ENCODE measurements at places on chromosomes 4 and X. TPM values are rescaled to one million over a fixed set of nuclear protein-coding genes. Genes with fewer than 3 reads are reported as not detected.

- no peak for DNase-seq
These were observed 16.8 kb upstream of the RNF4 start for GRCh38 chr4:2451821-2452785.

DNA sequence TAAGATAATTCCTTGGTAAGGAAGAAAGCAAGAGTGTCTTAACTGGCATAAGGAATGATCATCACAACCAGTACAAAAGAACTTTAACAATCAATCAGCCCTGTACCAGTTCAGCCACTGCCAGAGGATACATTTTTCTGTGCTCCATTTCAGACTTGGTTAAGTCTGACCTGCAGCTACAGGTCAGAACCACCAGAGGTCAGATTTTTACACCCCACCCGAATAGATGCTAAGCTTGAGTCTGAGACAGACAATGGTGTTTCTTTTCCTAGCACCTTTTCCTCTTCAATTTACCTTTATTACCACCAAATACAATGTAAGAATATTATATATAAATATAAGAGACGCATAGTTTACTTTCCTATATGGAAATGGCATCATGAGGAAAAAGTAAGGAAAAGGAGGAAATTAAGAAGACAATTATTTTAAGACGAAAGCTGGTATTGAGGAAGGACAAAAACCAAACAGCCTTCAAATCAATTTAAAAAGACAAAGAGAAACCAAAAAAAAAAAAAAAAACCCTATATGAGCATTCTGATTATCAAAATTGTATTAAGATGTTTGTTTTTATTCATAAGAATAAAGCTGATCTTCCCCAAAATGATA lies 215.3 kb upstream of the TTC29 start:
- peak; percentile 72 for DNase-seq

DNA sequence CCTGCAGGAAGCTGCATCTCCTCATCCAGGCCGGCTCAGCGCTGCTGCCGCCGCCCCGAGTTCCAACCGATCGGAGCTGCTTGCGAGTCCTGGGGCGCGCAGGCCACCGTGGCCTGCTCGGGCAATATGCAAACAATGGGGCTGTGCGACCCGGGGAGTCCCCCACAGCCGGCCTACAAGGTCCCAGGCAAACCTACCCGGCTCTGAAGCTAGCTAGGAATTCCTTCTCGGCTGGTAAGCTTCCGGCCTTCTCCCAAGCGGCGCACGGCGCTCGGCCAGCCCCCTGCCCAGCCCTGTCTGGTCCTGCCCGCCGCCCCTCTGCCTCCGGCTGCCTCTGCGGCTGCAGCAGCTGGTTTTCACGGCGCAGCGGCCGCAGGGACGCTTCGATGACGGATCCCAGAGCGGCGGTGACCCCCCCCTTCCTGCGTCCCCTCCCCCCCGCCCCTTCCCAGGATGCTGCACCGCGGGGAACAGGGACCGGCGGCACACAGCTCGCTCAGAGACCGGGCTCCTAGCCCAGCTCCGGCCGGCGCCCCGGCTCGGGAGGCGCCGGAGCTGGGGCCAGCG lies 59.4 kb downstream of the TSC22D3 start:
- no peak for DNase-seq

GRCh38 chr4:10622728-10623127 lies 61.8 kb downstream of the CLNK start:
- no peak for DNase-seq

Gene NLGN3
- total RNA-seq: 1.4 TPM

GRCh38 chr4:10981096-10981495 lies 296.5 kb upstream of the CLNK start:
- DNase-seq: peak; percentile 19

DNA sequence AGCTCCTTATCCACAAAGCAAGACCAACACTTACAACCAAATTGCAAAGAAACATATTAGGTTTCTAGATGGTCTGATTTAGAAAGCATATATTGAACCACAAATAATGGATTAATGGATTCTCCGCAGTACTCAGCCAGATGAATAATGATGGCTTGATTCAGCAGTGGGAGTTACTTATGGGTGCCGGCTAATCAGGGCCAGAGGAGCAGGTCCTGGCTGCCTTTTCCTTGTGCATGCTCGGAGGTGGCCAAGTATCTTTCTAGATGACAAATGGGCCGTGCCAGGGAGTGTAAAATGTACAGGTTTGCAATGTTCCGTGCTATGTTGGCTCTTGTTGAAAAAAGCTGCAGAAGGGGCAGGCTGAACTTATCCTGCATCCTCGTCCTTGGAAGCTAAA lies 70.2 kb downstream of the VCX3A start:
- no peak for DNase-seq

DNA sequence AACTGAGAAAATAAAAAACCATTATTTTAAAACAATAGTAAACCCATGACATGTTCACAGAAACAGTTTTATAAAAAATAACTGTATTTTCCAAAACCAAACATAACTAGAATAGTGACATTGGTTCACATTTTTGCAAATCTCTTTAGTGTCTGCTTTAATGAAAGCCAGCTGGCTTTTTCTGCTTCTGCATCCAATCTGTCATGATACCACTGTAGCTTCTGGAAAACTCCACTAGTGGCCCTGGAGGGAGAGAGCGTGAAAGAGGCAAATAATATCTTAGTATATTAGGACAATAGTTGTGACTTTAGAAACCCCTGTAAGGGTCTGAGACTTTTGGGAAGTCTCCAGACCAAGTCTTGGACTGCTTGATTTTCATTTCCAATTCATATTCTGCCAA lies 31.1 kb downstream of the FGFBP1 start:
- DNase-seq: peak; percentile 41

- DNase-seq: no peak
These were observed 113.9 kb downstream of the CPZ start for GRCh38 chr4:8706216-8707044.

Gene PRDM5
- total RNA-seq: 37.0 TPM

DNA sequence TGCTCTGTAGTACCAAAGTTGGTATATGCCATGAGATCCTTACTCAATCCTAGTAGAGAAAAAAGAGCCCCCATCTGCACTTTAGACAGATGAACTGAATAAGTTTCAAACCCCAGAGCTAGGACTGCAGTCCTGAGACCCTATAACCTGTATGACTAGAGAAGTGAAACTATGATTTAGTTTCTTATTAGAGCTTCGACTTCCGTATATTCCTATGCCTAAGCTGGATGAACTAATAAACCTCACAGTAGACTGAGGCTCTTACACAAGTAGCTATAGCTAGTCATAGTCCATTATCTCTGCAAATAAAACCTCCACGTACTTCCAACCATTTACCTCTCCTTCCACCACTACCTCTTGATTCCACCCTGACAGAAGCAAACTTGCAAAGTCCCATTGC lies 6.3 kb upstream of the OTUD4 start:
- no peak for DNase-seq

DNA sequence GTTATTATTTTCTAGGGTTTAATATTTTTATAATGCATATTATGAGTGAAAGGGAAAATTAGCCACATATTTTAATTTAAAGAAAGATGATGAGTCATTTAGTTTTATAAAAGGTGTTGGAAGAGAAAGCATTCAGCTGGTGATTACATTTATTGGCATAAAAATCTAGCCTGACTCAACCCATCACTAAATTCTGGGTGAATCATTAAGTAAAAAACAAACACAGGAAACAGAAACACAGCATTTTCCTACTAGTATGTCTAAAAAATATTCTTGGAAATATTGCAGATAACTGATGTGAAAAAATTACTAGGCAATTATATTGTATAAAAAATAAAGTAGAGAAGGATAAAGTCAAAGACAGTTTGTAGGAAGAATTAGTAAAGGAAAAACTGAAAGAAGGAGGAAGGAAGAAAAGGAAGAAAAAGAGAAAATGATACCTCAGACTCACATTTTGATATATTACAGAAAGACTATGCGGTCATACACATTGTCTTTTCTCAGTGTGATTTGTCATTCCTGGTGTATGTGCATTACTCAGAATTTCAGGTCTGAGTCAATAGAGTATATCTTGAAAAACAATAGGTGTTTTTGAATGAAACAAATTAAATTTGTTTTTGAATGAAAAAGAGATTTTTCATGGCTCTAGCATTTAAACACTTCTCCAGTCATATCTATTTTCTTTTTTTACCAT lies 48.0 kb upstream of the SPOCK3 start:
- DNase-seq: no peak

Gene GLUD2
- 3.3 TPM for total RNA-seq

- no peak for DNase-seq
These were observed 74.0 kb upstream of the BCOR start for GRCh38 chrX:40171513-40172400.

DNA sequence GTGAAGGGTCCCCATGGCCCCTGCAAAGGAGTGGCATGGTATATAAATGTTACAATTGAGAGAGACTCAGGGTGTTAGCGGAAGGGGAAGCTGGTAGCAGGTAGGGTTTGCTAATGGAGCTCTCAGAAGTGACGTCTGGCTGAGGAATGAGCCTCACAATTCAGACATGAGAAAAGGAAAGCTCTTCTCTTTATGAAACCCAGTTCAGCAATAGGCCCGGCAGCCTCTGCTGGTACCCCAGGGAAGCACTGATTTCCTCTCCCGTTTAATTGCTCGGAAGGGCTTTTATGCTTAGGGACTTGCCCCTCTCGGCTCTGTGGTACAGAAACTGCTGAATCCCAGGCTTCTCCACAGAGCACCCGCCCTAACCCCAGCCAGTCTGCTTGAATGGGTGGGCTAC lies 19.4 kb upstream of the AFAP1 start:
- no peak for DNase-seq

- no peak for DNase-seq
These were observed 581.8 kb downstream of the NLGN4X start for GRCh38 chrX:5646818-5647217.

DNA sequence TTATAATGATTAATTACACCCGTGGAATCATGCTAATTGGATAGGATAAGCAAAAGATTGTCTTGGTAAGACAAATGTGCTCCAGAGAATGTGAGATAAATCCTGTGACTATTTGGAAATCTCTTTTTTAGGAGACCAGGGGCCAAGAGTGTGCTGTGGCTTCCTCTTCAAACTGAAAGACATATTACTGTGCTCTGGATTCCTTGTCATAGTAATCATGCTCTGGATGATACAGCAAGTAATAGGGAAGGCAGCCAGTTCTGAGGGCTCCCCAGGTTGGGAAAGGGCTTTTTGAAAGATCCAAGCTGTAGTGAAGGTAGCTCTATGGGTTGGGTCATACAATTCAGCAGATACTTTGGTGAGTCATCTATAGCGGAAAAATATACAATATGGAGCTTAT lies 600.5 kb downstream of the PCDH18 start:
- no peak for DNase-seq

- DNase-seq: peak; percentile 12
These were observed 171.1 kb downstream of the LARP7 start for GRCh38 chr4:112808001-112808400.

DNA sequence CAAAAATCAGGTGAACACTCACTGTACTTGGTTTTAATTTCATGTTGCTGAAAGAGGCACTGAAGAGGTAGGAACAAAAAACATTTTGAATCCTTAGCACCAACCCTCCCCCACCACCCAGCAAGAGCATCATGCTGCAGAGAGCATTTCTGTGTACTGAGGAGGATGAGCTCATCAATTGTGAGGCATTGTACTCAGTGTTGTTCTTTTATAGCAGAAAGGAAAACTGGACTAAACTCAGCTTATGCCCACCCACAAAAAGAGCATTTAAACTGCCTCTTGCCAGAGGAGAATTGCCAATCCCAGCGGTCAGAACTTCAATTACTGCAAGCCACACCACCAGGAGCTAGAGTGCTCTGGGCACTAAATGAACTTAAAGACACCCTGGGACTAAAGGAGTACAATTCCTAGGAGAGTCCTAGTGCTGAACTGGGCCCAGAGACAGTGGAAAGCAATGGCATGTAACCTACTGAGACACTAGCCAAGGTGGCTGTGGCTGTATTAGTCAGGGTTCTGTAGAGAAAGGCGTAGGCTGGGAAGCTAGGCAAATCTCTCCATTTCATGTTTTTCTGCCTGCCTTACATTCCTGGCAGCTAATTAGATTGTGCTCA lies 280.7 kb upstream of the KLHL4 start:
- DNase-seq: no peak

Gene STATH
- not detected for total RNA-seq

DNA sequence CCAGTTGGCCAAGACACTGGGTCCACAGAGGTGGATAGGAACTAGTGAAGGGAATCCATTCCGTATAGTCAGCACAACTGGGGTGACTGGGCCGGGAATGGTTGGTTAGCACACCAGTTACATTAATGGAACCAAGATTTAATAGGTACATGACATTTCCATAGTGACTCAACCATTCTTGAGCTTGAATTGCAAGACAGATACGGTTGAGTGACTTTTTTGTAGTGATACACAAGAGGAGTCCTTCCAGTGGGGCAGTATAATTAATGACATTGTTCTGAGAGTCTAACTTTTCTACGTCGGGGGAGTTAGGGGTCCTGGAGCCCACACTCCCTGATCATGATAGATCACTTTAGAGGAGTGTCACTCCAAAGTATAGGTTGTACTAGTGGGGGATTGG lies 211.6 kb upstream of the CXCL13 start:
- no peak for DNase-seq

- no peak for DNase-seq
These were observed 69.8 kb upstream of the FAT4 start for GRCh38 chr4:125244848-125245450.

Gene SRPK3
- total RNA-seq: 6.7 TPM

DNA sequence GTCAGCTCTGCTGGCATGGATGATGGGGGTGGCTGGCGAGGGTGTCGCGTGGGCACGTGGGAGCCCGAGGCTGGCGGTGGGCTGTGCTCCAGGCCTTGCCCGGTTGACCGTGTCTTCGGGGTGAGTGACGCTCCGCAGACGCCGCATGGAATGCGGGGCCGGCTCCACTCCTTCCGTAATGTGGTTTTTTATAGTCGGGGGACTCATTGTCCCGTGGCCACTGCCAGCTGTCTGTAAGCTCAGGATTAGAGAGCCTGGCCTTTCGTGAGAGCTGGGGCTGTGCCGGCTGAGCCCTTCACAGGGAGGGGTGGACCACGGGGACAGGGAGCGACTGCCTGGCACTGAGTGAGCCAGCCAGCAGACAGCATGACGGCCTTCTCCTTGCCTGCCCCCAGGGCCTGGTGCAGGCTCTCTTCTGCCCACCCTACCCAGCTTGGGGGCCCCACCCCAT lies 20.4 kb downstream of the DOK7 start:
- no peak for DNase-seq

- DNase-seq: no peak
These were observed 106.7 kb upstream of the CXorf51A start for GRCh38 chrX:146921204-146921603.

Gene NXF2B
- not detected for total RNA-seq

DNA sequence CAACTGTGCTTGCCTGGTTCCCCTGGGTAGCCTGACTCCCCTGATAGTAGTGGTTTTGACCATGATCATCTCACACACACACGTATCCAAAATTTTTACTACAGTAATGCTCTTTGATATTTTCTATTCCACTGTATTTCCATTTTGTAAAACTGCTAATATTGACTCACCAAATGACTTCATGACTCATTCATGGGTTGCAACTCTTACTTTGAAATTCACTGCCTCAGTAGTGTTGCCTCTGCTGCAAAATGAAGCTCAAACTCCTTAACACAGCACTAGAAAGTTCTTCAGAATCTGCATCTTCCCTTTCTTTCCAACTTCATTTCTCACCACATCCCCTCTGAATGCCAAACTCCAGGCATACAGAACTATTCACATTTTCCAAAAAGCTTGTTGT lies 20.3 kb downstream of the QRFPR start:
- no peak for DNase-seq

Gene NFXL1
- 13.5 TPM for total RNA-seq

Gene RHOXF1
- not detected for total RNA-seq
